Thoracic aorta (tissue), 2 donors: ENCODE measurements at places on chromosomes 2 and 18. TPM values are rescaled to one million over a fixed set of nuclear protein-coding genes. Genes with fewer than 3 reads are reported as not detected.

GRCh38 chr2:108910011-108910431 is 79.0 kb downstream of the EDAR start:
- no peak for DNase-seq

TEKT4 gene
- not detected for total RNA-seq

- DNase-seq, result no peak
These were observed 28.3 kb downstream of the MAP3K2 start for GRCh38 chr2:127359520-127359919.

DNA sequence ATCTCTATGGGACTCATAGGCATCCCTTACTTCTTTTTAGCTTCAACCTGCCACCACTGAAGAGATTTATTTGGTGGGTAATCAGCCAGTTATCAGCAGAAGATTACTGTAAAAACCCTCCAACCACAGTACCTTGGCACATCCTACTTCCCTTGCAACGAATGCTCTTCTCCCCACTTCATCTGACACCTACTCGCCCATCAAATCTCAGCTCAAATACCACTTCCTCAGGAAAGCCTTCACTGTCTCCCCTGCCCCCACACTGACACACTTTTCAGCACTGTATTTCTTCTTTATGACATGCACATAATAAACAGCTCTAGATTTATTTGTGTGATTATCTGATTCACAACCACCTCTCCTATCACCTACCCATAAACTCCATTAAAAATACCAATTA is 3.1 kb downstream of the KDSR start:
- no peak for DNase-seq

GRCh38 chr2:42060028-42060427 is 12.2 kb downstream of the PKDCC start:
- no peak for DNase-seq

FAP gene
- total RNA-seq, result 21.3 TPM

CHRNG gene
- total RNA-seq, result not detected
